Bone marrow (tissue), 2 donors: ENCODE measurements at places on chromosomes 2 and 18.
A peak's percentile ranks its signal among the peaks of the same experiment; 100 is the strongest.

DNA sequence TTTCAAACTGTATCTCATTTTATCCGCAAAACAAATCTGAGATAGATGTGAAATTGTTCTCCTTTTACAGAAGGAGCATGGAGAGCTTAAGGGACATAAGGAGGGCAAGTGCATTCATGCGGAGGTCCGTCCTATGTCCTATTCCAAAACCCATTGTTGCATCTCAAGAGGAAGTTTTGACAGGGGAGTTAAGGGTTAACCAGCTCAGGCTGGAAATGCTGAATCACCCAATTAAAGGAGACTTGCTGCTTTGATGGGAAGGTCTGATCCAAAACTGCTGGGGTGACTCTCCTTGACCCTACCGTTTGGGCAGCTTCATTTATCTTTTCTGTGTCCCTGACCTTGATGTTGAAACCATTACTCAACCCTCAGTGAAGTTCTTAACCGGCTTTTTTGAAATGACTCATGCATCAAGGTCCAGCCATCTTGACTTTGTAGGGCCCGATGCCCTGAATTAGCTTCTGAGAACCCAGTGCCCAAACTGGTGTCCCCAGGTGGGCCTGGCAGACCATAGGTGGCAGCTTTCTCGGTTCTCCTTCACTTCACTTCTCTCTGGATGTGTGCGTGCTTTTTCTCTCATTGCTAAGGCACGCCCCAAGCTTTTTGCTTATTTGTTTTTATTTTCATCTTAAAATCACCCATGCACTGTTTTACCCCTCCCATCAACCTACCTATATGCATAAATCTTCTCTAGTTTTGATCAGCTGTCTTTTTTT, 15.9 kb upstream of the TXNDC2 start:
- DNase-seq = no peak

DNA sequence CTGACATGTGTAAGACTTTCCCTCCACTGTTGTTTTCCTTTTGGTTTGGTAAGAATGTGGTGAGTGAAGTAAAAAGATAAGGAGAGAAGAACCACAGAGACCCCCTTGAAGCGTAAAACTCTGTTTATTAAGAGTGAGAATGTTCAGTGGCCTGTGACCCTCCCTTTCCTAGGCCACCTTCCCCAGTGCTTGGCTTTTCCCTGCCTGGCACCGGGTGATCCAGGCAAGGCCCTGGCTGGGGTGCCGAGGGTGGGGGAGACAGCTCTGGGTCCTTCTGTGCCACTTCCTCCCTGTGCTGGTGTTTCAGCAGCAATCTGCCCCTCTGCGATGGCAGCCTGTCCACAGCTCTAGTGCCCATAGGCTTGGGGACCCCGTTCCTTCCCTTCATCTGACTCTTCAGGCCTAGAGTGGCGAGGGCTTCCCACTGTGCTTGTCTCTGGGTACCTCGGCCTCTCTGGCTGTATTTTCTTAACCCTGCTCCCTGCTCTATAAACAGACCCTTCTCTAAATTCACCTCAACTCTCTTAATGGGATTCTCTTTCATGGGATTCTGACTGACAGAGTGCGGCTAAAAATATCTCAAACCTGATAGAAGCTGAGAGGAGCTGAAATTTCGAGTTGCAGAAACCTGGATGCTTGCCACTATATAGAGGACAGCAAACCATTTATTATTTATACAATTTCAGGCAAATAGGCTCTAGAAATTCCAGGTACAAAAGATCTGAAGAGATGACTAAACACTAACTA, 461.0 kb downstream of the DLGAP1 start:
- no peak for DNase-seq

DNA sequence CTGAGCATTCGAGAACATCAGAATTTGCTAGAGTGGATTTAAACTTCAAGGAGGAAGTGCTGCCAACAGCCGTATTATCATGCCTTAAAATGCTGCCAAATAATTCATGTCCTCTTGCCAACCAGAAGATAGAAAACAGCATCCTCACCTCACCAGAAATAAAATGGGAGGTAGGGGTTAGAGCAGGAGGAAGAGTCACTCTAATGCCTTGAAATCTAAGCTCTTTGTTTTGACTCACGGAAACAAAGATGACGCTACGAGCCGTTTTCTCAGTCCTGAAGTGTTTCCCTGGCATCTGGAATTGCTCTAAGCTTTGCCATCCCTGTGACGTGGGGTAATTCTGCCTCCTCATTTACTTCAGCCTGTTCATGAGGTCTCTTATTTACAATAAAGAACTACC, 97.1 kb downstream of the PRPF40A start:
- DNase-seq = no peak

- DNase-seq = no peak
Measured at GRCh38 chr18:55706898-55707297, 118.9 kb upstream of the TCF4 start.

DNA sequence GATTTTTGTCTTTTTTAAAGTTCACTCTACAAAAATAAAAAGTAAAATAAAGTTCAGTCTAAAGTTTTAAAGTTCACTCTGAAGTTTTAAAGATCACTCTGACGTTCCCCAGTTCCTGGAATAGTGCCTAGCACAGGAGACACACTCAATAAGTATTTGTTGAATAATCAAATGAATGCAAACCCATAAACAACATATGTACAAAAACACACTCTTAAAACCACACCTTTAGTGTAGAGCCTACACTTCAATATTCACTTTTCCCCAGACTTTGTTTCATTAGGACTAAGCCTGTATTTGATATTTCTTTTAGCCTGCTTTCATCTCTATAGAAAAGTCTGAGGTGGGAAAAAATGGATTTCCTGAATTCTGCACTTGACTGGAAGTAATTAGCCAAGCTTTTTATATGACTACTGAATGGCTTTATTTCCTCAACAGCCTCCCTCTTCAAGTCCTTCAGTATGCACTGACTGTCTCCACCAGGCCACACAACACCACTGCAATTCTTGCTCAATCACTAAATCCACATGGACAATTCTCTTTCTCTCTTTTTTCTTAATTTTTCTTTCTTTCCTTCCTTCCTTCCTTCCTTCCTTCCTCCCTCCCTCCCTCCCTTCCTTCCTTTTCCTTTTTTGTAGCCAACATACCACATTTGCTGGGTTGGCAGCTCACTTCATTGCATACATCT, 104.6 kb downstream of the SS18 start:
- no peak for DNase-seq

GRCh38 chr2:113762377-113763118, 6.1 kb upstream of the SLC35F5 start:
- no peak for DNase-seq

GRCh38 chr2:191991442-191991841, 144.6 kb upstream of the CAVIN2 start:
- no peak for DNase-seq

GRCh38 chr2:207131594-207131993, 34.2 kb downstream of the KLF7 start:
- no peak for DNase-seq

DNA sequence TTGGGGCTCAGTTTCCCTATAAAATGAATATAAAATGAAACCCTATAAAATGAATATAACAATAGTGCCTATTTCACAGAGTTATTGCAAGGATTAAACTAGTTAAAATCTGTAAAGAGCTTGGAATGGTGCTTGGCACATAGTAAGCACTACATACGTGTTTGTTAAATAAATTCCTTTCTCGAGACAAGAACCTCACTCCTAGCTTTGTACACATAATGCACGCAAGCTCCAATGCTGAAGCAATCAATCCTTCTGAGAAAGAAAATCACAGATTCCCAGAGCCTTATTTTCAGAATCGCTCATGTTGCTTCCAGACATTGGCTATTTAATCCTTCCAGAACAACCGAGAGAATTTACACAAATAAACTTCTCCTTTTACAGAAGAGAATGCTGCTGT, 440.9 kb downstream of the IRS1 start:
- DNase-seq = no peak

DNA sequence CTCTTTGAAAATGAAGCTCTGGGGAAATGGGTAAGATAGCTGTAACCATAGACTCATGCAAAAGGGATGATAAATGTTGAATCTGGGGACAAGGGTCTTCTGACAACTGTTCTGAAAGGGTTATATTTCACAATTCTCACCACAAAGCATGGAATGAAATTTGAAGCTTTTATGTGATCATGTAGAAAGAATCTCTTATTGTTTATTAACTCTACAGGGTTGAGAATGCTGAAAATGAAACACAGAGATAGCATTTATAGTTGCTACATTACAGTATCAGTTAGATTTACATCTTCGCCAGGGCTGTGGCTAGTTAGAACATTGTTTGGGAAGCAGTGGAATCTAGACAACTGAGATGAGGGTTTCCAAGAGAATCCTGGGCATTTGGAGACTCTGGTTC, 97.4 kb upstream of the LHCGR start:
- DNase-seq = no peak

- DNase-seq = no peak
Measured at GRCh38 chr2:134952608-134953007, 34.0 kb downstream of the CCNT2 start.

DNA sequence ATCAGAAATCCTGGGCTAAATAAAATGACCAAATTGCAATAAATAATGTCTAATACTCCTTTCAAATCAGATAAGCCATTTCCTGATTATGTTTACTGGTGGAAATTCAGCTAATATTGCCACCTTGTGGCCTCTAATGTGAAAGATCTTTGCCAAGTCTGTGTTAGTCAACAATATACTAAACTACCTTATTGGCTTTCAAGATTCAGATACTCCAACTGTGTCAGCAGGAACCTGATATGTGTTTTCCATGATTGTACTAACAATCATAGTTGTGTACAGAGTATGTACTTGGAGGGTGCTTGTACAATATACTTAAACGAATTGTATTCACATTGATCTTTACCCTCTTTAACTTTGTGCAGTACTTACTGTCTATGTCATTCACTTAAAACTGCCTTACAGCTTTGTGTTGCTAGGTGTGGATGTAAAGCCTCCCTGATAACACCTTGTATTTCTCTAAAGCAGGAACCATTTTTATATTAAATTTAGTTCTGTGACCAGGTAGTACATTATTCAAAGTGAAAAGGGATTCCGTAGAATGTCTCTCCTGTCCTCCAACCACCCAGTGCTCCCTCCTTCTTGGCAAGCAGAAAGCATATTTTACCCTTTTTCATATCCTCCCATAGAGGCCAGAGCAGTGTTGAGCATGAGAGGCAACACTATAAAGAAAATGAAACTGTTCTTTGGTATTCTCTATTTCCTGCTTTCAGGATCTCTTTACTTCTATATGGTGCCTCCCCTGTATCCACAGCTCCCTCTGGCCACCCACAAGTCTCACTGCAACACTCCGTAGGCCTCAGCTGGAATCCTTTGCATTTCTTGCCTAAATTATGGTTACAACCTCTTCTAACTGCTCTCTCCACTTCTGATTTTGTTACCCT, 75.2 kb upstream of the C2orf15 start:
- peak; percentile 43 for DNase-seq

- no peak for DNase-seq
Measured at GRCh38 chr2:165631089-165631488, 161.6 kb downstream of the CSRNP3 start.

- no peak for DNase-seq
Measured at GRCh38 chr2:1283020-1283801, 130.1 kb upstream of the TPO start.

GRCh38 chr2:201116115-201116958, at the start of gene CFLAR:
Gene CFLAR (plus strand): TSS chr2:201116164. CDS start chr2:201129866, 13,702 bp downstream.
- peak; percentile 77 for DNase-seq

GRCh38 chr2:237290261-237290660, 123.7 kb downstream of the COL6A3 start:
- DNase-seq = no peak

DNA sequence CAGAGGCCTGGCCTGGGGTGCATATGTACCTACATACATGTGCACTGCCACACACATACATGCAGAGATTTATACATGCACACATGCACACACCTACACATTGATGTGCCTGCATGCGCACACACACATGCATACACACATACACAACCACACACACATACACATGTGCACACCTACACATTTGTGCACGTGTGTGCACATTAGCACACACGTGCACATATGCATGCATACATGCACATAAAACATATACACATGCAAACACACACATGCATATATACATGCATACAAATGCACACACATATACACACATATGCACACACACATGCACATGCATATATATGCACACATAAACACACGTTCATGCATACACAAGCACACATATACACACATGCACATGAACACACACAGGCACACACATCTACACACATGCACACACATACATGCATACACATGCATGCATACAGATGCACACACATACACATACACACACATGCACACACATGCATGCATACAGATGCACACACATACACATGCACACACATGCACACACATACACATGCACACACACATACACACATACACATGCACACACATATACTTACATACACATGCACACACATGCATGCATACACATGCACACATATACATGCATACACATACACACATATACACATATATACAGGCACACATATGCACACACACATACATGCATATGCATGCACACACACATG, 23.6 kb upstream of the OTOS start:
- no peak for DNase-seq

GRCh38 chr2:98487806-98488189, 43.1 kb downstream of the INPP4A start:
- no peak for DNase-seq
